ENCODE measurements at places on chromosomes 12 and 14.

DNA sequence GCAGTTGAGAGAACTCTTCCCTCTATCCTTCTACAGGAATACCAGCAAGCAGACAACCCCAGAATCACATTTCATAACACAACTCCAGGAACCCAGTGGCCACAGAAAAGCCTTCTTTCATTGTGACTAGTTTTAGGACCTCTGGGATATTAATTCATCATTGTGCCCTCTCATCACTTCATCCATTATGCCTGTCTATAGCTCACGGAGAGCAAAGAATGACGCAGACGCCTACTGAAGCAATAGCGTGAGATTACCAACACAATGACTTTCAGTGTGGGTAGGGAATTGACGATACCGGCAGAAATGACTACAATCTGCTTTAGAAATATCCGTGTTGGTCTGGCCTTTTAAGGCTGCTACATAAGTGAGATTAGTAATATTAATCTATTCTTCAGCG is 158.1 kb upstream of the FOXG1 start:
- DNase-seq: no peak

DNA sequence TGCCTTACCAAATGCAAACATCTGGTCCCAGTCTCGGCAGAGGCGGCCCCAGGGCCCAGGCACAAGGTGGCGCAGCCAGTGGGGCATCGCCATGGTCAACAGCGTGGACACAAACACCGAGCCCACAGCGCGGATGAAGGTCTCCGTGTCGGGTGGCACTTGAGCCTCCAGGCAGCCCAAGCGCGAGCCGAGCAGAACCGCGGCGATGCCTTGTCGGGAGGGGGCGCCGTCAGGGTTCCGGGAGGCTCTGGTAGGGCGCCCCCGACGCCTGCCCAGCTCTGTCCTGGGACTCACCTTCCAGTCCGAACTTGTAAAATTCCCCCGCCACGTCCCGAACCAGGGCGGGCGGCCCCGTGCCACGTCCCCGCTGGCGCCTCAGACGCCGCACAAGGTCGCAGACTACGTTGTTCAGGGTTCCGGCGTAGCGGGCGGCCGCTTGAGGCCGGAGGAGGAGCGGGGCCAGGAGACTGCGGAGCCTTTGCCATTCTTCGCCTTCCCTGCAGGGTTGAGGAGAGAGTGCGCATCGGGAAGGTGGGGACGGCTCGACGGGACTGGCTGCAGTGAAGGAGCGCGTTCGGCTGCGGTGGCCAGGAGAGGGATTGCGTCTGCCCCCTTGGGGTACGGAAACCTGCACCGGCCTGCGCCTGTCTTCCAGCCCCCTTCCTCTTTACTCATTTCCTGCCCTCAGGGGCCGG is 1.7 kb downstream of the CYP27B1 start:
- DNase-seq: peak; percentile 35

GRCh38 chr14:99600232-99600888 is 3.6 kb downstream of the CCDC85C start:
- no peak for DNase-seq

- no peak for DNase-seq
These were observed 623.3 kb downstream of the LRFN5 start for GRCh38 chr14:42229976-42230375.

GRCh38 chr12:56724701-56724971 is 463 bp downstream of the NACA start:
- DNase-seq: no peak

DNA sequence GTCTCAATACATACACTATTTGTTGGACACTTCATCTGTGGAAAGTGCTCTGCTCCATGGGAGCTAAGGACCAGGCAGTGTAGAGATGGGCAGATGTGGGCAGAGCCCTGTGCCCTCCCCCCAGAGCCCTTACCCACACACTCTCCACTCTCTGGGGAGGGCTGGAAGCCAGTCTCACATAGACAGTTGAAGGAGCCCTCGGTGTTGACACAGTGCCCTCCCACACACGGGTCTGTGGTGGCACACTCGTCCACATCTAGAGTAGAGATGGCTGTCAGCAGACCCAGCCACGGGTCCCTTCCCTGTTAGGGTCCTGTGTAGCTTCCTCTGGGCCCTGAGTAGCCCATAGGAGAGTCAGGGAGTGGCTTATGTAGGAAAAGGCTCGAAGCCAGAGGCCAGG is 14.3 kb downstream of the ISCA2 start:
- no peak for DNase-seq

DNA sequence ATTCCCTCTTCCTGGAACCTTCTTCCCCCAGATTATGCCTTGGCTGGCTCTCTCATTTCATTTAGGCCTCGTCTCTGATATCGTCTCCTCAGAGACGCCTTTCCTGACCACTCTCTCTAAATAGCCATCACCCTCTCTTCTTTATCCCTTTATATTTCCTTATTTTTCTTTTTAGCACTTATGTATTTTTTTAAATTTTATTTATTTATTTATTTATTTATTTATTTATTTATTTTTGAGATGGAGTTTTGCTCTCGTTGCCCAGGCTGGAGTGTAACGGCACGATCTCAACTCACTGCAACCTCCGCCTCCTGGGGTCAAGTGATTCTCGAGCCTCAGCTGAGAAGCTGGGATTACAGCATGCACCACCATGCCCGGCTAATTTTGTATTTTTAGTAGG is 8.1 kb upstream of the ATP5MC2 start:
- no peak for DNase-seq

Data from stimulated activated CD8-positive, alpha-beta memory T cell treated with anti-CD3 and anti-CD28 coated beads, Interleukin-12 subunit alpha, Interleukin-12 subunit beta, amount 100 ng/mL, for 4 hours (primary cell).